ENCODE measurements at places on chromosomes 13 and 19.

GRCh38 chr19:57362419-57362818 lies 932 bp upstream of the TRAPPC2B start:
- no peak for DNase-seq

DNA sequence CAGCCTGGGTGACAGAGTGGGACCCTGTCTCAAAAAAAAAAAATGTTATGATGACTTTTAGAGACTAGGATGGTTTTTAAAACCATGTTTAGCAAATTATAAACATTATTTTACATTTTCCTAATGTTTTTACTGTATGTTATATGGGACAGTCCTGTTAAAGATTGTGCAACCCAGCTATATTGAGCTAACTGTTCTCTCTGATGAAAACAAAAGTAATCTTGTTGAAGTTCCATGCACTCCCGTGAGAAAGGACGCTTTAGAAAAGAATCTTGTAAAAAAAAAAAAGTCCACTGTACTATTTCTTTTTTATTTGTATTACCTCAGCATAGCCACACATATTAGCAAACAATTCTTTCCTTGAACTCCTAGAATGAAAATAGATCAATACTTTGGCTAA lies 451.2 kb downstream of the DCT start:
- no peak for DNase-seq

- DNase-seq, result no peak
Measured at GRCh38 chr19:4984106-4984380, 15.1 kb downstream of the KDM4B start.

GRCh38 chr13:63161219-63161618 lies 1745.6 kb upstream of the PCDH20 start:
- DNase-seq, result no peak
